ENCODE measurements at places on chromosomes 3 and 15.

- no peak for DNase-seq
Measured at GRCh38 chr3:151316267-151316991, at the start of gene GPR87. Gene GPR87 (minus strand): TSS chr3:151316820. CDS start chr3:151300100, 16,720 bp downstream.

DNA sequence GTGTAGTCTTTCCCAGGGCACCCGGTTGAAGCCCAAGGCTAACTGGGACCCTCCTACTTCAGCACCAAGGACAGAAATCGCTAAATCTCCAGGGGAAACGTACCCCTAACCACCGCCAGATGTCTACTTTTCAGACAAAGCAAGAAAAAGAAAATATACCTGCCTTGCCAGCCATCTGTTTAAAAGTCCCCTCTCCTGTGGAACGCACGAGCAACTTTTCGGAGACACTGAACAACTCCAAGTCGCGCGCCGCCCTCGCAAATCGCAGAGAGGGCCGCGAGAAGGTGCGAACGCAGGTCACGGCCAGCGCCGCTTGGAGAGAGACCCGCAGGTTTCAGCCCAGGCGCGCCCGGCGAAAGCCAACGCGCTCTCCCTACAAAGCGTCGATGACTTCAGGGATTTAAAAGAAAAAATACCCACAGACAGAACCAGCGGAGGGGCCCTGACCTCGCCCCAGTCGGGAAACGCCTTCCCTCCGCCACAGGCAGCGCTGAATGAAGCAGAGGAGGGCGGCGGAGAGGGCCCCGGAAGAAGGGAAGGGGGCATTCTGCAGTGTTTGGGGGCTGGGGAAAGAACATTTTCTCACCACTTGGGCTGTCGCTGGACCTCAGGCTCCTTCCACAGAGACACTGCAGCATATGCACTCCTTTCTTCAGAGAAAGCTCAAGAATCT, 213.1 kb downstream of the FGF12 start:
- DNase-seq = no peak

DNA sequence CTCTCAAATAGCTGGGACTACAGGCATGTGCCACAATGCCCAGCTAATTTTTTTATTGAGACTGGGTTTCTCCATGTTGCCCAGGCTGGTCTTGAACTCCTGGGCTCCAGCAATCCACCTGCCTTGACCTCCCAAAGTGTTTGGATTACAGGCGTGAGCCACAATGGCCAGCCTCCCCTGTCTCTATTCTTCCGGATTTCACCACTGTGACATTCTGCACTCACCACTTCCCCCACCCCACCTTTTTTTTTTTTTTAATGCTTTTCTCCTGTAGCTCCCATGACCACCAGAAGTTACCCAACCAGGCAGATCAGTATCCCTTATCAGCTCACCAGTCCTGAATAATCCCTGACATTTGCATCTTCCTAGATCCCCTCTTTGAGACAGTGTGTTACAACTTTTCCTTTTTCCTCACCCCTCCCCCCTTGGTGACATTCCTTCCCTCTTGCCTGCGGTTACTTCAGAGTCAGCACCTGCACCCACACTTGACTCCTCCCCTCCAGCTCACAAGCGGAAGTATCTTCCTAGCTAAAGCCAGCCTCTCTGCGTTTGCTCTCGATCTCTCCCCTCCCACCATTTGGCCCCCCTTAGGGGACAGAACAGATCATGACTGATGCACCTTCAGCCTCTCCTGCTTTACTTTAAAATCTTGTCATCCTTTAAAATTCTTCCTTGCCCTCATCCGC, 13.5 kb upstream of the ZNF592 start:
- no peak for DNase-seq

- peak; percentile 15 for DNase-seq
Measured at GRCh38 chr3:159260049-159260662, 458.3 kb downstream of the MFSD1 start.

- no peak for DNase-seq
Measured at GRCh38 chr3:45034612-45035252, 8.6 kb downstream of the CLEC3B start.

DNA sequence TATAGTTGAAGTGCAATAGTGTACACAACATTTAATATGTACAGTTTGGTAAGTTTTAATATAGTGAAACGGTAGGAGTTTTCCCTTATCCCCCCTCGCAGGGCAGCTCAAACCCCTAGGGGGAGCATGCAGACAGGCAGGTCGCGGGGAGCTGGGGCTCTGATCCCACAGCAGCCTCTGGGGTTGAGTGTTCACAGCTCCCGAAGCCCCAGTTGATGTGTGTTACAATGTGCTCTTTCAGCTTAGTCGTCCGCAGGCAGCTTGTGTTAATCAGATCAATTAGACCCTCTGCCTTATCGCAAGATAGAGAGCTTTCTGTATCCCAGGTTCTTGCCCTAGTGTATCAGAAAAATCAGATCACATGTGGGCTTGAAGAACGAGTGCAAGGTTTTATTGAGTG, 143.1 kb upstream of the CHRNA7 start:
- DNase-seq = no peak

DNA sequence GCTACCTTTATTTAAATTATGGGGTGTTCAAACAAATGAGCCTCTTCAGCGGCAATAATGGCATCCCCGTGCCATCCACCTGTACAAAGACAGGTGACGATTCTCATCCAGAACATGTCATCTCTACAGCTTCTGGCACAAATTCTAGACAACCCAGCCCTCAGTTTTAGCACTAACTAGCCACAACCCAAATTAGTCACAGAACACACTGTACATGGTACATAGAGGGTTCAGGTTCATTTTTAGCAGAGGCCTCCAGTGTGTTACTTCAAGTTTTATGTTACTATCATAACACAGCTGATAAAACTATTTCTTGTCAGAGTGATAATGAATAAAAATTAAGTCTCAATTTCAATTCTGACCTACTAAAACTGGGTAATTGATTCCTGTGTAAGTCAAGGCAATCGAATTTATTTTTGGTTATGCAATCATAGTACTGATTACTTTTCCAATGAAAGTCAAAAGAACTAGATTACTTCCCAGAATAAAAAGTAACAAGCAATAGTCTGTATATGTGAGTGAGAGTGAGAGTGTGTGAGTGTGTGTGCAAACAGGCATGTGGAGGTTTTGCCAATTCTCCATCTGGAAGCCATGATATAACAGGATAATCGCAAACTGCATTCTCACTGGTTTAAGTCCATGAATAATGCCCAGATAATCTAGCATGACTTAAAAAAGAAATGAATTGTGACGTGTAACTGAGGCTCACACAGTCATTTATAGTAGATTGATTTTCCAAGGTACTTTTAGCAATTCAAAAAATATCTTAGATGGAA, 37.4 kb downstream of the SHQ1 start:
- no peak for DNase-seq

GRCh38 chr15:70976851-70977250, 84.2 kb downstream of the LRRC49 start:
- DNase-seq = no peak

- DNase-seq = no peak
Measured at GRCh38 chr15:56965231-56966013, 47.0 kb downstream of the TCF12 start.

GRCh38 chr3:44914936-44915335, 40.5 kb downstream of the TGM4 start:
- no peak for DNase-seq

DNA sequence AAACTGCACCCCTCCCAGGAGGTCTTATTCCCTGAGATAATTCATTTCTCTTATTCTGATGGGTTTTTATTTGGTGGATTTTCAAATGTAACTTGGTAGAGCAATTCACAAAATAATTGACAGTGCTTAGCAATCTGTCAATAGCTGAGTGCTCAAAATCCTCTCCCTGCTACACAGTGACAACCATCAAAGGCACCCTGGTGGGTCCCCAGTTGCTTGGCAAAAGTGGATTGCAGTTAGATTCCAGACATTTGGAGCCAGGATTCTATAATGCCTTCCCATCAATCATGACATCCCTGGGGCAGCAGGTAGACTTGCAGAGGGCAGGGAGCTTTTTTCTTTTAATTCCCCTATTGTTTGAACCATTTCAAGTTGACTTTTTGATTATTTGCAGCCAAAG, 59.0 kb downstream of the FHIT start:
- no peak for DNase-seq

GRCh38 chr15:68276668-68277067, 877 bp upstream of the FEM1B start:
- DNase-seq = no peak

- no peak for DNase-seq
Measured at GRCh38 chr3:190517687-190518086, 3.8 kb downstream of the IL1RAP start.

- DNase-seq = no peak
Measured at GRCh38 chr15:80136854-80137253, 15.9 kb upstream of the FAH start.

DNA sequence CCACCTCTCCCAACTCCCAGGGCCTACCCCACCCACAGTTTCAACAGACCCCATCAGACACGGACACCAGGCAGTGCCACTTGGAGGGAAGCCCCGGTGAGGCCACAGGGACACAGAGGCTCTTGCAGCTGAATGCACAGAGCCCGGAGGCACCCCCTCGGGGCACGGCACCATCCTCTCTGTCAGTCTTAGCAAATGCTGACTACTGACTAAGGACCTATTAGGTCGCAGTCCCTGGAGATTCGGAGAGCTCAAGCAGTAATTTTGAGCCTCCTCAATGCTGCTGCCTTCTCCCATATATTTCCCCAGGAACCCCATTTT, 79.9 kb downstream of the VGLL4 start:
- DNase-seq = no peak

DNA sequence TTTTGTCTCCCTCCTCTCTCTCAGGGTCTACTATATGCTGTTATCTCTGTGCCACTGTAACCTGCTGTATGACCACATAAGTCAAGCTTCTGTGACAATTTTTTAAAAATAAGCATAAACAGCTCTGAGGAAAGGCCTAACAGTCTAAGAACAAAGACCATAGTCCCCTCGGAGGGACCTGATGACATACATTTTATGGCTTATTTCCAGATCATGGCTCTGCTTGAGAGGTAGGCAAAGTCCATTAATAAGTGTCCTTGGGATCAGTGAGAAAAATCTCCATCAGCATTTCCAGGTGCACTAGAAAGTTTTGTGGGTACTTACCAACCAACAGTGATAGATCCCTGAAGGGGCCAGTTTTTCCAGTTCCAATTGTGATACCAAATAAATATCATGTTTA, 123.8 kb downstream of the TNIK start:
- DNase-seq = no peak

DNA sequence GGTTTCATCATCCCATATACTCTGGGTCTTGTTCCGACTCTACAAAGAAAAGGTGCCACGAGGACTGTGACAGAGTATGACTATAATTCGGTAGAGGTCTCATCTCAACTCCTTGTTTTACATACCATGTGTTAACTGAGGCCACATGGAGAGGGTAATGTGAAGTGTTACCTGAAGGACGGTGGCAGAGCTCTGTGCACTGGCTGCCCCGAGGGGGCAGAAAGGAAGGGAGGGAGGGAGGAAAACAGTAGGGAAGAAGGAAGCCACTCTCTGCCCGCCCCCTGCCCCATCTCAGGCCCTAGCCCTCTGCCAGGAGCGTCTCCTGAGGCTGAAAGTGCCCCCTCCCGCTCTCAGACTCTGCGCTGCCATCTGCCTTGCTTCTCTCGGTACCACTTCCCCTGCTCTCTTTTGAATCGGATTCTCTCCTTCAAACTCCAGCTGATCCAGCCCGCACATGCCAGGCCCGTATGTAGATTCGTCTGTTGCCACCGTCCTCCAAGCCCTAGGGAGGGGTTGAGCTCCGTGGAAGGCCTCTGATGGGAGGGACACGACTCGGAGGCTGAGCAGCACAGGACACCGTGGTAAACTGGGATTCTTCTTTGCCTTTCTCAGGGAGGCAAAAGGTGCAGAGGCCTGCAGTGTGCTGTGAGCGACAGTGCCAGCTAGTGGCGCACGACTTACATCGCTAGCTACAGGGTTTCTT, 70.5 kb upstream of the ATP10A start:
- peak; percentile 64 for DNase-seq

- DNase-seq = peak; percentile 21
Measured at GRCh38 chr3:128324911-128325592, 141.6 kb downstream of the DNAJB8 start.

DNA sequence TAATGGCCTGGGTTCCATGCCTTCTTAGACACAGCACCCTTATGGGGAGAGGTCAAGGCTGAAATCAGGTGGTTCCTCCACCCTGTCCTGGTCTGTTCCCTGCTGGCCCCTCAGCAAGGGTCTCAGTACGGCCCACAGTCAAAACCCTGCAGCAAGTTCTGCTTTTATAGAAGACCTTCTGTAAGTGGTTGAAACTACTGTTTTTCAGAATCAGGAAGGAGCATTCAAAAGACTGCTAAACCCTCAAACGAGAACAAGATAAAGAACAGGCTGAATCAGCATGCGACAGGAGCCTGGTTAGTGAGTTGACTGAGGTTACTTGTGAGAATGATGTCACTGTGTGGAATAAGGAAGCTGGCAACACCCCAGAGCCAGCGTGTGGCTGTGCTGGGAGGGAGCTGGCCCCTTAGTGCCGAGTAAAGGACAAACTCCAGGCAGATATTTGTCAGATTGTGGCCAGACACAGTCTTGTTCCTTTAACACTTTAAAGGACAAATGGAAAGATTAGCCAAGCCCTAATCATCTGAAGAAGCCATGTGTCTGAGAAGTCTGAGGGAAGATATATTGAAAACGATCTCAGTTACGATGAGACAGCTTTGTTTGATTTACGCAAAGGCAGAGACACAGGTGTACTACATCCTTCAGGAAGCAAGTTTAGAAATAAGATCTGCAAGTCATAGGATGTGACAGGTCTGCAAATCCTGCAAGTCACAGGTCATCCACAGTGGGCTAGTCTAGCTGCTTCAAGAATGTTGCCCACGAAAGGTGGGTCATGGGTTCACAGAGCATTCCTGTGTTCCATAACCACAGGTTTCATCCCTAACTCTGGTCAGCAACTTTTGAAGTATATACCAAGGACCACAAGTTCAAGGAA, 54.0 kb downstream of the B3GNT5 start:
- no peak for DNase-seq

- DNase-seq = no peak
Measured at GRCh38 chr15:67899596-67900283, 59.9 kb upstream of the RNU6-1 start.

DNA sequence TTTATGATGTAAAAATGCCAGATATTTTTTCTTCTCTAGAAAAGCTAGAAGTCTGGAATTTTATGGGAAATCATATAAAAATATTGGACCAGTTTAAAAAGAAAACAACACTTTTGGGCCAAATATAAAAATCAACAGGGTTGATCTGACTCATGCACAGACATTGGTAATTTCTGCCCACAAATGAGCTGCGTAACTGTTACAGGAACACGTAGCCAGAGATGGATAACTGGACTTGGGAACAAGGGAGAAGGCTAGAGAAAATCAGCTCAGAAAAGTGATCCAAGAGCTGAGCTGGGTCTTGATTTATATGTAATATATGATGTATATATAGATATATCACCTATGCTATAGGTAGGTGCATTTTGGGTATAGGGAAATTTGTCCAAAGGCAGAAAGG, 36.8 kb upstream of the NAALADL2 start:
- DNase-seq = no peak
